ENCODE measurements at places on chromosomes 3 and 15.

- DNase-seq: no peak
These were observed 86.3 kb downstream of the FAM81A start for GRCh38 chr15:59524331-59524731.

GRCh38 chr3:49666592-49666991 lies 7.6 kb upstream of the APEH start:
- DNase-seq: no peak

- DNase-seq: no peak
These were observed 84.3 kb downstream of the SHQ1 start for GRCh38 chr3:72763751-72764440.

GRCh38 chr3:139676632-139677387 lies 962 bp downstream of the NMNAT3 start:
- no peak for DNase-seq

- DNase-seq: no peak
These were observed 216.1 kb downstream of the NAALADL2 start for GRCh38 chr3:175075269-175075668.

DNA sequence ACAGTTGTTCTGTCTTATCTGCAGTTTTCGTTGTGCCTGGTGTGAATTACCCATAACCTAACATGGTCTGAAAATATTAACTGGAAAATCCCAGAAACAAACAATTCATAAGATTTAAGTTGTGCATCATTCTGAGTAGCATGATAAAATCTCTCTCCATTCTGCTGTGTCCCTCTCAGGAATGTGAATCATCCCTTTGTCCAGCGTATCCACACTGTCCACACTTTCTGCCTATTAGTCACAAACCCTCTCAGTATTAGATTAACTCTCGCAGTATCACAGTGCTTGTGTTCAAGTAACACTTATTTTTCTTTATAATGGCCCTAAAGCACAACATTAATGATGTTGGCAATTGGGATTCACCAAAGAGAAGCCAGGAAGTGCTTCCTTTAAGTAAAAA lies 203.2 kb downstream of the CGGBP1 start:
- DNase-seq: no peak

- no peak for DNase-seq
These were observed 14.3 kb downstream of the FLNB start for GRCh38 chr3:58022490-58022889.

GRCh38 chr3:167691366-167691765 lies 37.6 kb upstream of the WDR49 start:
- no peak for DNase-seq

DNA sequence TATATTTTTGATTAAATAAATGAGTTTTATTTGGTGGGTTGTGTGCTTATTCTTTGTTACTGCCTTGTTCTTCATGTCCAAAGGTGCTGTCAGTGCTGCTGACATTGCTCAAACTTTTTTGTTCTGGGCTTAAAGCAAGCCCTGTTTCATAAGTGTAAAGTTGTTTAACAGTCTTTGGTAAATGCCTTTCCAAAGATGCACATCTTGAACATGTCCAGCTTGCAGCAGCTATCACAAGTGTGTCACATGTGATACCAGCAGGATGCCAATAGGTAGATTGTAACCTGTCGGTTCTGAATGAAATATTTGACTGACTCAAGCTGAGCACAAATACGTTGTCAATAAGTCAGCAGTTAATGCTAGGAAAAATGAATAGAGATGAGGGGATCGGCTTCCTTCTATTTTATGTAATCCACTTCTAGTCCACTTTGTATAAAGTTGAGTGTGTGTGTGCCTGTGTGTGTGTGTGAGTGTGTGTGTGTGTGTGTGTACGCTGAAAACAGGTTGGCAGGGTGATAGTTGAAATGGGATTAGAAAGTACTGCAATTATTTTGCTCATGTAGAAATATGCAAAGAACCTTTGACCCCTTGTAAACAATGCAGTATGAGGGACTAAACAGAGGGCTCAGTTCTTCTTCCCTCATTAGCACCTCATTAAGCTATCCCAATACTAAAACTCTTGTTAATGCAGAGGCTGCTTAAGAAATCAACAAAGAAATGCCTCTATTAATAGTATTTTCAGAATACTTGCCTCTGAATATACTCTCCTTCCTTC lies 986.5 kb downstream of the TUSC7 start:
- DNase-seq: no peak

GRCh38 chr3:108489776-108490175 lies 20.6 kb downstream of the MYH15 start:
- DNase-seq: no peak

- DNase-seq: peak; percentile 90
These were observed 2.0 kb downstream of the FAM43A start for GRCh38 chr3:194687638-194688199.

DNA sequence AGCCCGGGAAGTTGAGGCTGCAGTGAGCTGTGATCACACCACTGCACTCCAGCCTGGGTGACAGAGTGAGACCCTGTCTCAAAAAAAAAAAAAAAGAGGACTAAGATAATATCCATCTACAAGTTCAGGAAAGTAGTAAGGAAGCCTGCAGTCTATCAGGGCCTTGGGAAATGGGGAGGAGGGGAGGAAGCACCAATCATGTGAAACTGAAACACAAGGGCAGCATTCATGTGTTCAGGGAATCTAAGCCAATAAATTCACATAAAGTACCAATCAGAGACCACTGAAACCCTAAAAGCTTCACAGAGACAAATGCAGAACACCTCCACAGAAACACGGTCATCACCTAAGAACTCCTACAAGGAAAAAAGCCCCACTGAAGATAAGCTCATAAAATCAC lies 22.9 kb upstream of the HHATL start:
- DNase-seq: no peak

DNA sequence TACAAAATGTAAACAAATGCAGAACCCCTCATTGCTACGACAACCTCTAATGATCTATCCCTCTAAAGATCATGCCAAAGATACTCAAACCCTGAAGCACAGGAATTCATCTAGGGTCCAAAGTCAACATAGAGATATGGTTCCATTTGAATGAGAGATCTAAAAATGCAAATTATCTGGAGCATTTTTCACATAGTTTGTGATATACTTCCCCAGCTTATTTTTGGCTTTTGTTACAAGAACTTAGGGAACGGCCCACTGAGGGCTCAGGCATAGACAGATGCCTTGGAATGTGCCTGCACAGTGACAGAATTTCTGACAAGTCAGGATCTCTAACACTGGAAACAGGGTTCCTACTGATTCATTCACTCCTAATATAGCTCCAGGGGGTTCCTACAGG lies 258.9 kb upstream of the THBS1 start:
- DNase-seq: no peak

All from ecto neural progenitor cell (in vitro differentiated cells).